NCI-H524 (cell line): ENCODE measurements at places on chromosomes 2 and 18.
A peak's percentile ranks its signal among the peaks of the same experiment; 100 is the strongest.

- DNase-seq: no peak
Observed at GRCh38 chr2:74947703-74948102, 10.7 kb upstream of the POLE4 start.

GRCh38 chr2:37934591-37935513, 9.8 kb downstream of the RMDN2 start:
- DNase-seq: no peak

GRCh38 chr18:8812631-8813030, 107.3 kb downstream of the MTCL1 start:
- no peak for DNase-seq

DNA sequence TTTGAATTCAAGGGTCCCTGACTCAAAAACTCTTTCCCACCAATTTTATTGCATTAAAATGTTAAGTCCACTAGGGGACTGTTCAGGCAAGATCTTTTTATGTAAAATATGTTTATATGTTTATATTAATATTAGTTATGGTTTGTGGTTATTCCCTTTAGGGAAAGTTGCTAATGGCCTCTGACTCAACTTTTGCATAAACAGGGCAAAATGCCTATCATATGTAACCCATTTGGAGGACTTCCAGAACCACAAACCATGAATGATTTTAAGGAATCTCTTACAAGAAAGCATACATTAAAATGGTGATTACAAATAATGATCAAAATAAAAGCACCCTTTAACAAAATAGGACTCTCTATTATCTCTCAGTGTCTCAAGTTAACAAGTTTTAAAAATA, 1484.5 kb upstream of the ZEB2 start:
- DNase-seq: no peak

DNA sequence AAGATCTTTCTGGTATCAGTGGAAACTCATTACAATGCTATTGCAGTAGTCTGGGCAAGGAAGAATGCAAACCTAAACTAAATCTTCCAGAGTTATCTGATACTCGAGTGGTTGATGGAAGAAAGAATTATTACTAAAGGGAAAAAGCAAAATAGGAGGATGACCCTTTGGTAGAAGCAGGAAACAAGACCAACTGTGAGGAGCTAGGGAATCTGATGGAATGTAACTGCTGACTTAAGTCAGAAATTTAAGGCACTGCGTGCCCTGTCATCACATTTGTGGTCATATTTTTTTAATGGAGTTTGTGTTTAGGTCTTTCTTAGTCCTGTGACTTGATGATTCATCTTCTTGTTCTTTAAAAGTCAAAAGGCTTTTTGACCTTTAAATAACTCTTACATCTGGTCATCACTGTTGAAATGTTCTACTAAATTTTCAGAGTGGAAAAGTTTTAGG, 36.5 kb upstream of the ARMC9 start:
- no peak for DNase-seq

- DNase-seq: peak; percentile 39
Observed at GRCh38 chr2:199739413-199740110, 111.4 kb downstream of the FTCDNL1 start.

DNA sequence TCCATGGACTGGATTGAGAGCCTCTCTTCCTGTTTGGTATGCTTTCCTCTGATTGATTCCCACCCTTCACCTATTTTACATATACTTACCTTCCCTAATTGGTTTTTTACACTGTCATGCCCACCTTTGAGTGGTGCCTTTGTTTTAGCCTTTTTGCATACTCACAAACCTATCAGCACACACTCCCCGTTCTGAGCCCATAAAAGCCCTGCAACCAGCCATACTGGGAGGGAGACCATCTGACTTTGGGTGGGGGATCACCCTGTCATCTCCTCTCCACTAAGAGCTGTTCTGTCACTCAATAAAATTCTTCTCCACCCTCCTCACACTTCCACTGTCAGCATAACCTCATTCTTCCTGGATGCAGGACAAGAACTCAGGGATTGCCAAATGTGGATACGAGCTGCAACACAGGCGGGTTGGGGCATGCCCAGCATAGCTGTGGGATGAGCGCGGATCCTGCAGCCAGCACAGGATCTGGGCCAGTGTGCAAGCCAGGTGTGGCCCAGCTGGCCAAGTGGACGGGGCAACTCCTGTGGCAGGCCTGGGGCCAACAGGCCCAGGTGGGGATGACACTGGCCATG, 9.4 kb upstream of the MOB1A start:
- no peak for DNase-seq

DNA sequence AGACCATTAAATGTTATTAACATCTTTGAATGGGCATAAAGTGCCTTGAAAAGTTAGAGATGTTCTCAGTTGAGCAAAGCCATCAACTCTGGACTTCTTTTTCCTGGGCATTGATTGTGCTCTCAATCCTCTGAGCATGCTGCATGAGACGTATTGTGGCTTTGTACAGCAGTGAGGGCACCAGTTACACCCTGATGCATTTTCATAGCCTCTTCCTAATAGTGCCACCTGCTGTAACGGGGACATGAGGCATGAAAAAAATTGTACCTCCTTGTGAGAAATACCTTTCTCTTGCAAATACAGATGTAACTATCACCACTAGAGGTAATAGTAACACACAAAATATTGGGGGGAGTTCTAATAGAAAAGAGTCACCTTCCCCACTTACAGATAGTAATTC, 697.5 kb downstream of the TMEM182 start:
- no peak for DNase-seq

DNA sequence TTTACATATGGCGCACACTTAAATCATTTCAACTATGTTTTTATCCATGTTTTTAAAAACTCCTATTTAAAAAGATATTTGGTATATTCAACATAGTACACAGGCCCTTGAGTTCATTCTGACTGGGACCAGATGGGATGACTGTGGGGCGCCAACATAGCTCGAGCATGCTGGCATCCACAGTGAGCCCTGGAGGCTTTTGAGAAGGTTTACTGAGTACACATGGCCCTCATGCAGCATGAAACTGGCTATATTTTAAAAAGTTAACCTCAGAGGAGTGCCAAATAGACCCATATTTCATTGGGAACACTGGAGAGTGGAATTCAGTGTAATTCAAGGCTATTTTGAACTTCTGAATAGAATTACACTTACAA, 83.6 kb downstream of the CCDC85A start:
- DNase-seq: no peak

DNA sequence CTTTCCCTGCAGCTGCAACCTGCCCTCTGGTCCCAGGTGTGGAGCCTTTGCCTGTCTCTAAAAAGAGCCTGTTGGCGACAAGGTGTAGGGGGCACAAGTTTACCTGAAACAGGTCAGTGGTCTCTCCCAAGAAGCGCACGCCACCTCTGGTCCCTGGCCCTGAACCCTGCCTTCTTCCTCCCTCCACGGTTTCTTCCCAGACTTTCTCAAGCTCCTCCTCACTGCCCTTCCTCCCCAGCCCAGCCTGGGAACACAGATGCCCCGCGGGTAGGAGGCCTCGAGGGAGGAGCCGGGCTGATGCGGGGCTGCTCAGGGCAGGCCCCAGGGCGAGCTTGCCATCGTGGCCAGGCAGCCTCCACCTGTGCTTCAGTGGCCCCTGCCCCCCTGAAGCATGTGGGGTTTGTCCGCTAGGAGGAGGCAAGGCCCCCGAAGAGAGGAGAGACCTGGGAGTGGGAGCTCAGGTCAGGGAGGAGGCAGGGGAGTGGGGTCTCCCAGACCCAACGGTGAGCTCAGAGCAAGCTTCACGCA, 89.5 kb downstream of the SMAD7 start:
- no peak for DNase-seq

DNA sequence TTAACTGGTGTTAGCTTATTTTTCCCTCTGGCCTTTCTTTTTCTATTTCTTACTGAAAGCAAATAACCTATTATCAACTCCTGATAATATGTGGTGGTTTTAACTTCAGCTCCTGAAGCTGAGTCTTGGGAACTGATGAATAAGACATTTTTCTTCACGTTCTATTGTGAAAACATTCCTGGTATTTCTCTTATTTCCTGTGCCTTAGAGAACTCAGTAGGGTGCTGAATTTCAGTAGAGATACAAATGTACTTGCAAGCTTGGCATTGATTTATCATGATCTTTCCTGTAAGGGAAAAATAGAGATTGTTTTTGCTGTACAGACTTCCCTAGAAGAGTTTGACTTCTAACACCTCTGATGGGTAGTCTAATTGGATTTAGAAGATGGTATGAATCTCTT, 52.8 kb upstream of the DCC start:
- DNase-seq: no peak

- DNase-seq: no peak
Observed at GRCh38 chr2:88049622-88050021, 6.0 kb downstream of the KRCC1 start.

DNA sequence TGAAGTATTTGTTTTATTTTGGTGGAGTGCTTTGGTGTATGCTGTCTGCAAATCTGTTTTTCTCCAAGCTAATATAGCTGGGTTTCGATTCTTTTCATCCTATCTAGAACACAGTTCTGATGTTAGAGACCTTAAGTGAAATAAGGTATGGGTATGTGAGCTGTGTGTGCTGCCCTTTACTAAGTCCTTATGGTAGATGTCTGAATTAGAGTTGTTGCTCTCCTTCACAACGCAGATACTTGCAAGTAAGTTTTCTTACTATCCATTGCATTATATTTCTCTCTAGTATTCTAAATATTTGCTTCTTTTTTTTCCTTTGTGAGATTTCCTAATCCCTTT, 38.6 kb downstream of the AGFG1 start:
- DNase-seq: no peak

DNA sequence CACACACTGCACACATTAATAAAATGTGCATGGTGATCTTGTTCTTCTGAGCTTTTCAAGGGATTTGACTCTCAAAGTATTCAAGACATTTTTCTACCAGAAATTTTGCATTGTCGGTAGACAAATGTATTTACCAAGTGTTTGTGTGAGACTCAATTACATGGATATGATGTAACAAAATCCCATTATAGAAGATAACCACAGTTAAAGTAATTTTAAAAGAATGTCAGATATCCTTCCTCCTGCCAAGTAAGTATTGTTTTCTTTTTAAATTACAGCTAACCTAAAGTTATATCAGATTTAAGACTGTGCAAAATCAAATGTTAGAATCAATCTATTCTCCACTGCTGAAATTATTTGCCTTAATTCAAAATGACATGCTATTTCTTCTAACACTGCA, 1344.5 kb upstream of the CHAC2 start:
- DNase-seq: no peak

DNA sequence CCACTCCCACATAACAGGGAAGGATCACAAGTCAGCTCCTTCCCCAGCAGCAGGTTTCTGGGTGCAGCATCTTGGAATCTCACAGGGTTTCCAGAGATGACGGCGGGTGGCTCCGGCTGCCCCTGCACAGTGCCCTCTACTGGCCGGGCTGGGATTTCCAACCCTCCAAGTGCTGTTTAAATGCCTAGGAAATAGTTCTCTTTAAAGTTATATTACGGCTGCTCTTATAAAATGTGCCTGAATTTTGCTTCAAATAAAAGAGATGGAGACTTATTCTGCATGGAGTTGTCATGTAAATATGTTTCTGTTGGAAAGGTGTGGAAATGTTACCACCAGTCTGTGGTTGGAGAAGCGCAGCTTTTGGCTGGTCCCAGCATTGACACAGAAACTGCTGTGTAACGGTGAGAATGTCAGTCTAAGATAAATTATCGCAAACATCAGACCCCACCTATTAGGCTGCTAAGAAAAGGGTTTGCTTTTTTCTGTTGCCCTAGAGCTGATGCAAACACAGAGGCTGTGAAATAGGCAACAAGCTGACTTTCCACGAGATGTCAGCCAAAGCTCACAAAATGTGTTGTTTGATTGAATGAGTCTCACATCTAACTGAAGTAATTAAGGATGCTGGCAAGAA, 3.3 kb upstream of the HJURP start:
- DNase-seq: no peak

GRCh38 chr2:172927641-172928357, 147.8 kb upstream of the MAP3K20 start:
- DNase-seq: no peak

DNA sequence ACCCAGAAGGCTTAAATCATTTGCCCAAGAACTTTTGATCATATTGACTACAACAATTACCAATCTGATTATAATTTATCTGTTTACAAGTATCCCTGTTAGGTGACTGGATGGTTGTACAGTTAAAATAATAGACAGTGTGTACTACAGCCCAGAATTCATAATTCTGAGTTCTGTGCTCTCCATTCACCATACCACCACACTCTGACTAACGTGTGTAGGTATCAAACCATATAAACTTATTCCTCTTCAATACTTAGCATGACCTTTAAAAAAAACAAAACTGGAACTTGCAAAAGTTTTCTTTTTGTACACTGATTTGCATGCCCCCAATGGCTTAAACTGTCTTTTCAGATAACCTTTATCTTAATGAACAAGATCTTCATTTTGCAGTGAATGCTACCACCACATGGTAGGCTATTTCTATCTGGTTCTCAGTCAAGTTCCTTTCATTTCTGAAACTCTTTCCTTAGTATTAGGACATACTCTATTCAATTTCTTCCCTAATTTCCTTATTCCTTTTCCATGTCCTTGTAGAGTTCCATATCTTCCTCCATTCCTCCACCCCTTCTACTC, 50.9 kb downstream of the SOS1 start:
- no peak for DNase-seq

GRCh38 chr18:32714571-32715148, 58.2 kb downstream of the KLHL14 start:
- peak; percentile 43 for DNase-seq

GRCh38 chr2:64937687-64938491, 51.3 kb upstream of the SLC1A4 start:
- no peak for DNase-seq

DNA sequence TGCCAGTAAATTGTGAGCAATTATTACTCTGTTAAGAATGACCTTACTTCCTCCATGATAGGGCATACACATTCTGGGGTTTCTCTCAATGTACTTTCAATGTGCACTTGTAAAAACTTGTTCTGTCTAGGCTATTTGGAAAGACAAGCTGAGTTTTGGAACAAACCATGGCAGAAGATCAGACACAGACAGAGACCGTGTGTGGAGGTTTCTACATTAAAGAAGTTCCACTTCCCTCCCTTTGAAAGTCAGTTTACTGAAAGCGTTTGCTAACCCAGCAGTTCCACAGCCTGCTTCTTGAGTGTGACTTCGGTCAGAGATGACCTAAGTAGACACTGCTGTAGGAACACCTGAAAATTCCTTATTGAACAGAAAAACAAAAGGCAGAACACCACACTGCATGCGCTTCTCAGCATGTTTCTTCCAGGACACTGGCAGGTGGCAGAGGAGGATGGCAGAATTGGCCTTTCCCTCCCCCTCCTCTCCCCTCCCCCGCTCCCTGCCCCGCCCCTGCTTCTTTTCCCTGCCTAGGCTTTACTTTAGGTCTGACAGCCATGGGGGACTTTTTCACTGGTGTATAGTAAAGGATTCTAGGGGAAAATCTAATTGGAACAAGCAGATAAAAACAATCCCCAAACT, 109.8 kb downstream of the NOL10 start:
- no peak for DNase-seq

GRCh38 chr2:158619496-158619895, 162.7 kb downstream of the PKP4 start:
- DNase-seq: no peak

DNA sequence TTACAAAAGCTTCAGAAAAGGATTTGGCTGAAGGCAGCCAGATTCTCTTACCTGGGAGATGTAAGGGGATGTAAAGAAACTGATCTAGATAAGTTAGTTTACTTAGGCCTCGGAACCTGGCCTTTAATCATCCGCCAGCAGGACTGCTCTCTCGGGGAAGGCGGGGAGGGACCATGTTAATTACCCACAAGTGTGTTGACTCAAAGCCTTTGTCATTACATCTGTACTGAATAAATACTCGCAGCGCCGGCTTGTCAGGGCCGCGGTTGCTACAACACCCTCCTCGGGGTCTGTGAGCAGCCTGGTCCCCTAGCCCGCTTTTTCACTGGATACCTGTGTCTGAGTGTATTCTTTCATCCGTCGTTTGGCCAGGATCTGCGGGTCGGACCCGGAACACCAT, 6.7 kb downstream of the CHMP3 start:
- DNase-seq: no peak
